Calu3 (cell line): ENCODE measurements at places on chromosomes 1 and 21.

GRCh38 chr1:238450976-238451375, 560.3 kb upstream of the ZP4 start:
- H3K27me3 ChIP-seq = no peaks in the 10 kb centered on the region
- no peaks in the 10 kb centered on the region for H3K36me3 ChIP-seq
- no peak overlapping the region for H3K4me3 ChIP-seq

DNA sequence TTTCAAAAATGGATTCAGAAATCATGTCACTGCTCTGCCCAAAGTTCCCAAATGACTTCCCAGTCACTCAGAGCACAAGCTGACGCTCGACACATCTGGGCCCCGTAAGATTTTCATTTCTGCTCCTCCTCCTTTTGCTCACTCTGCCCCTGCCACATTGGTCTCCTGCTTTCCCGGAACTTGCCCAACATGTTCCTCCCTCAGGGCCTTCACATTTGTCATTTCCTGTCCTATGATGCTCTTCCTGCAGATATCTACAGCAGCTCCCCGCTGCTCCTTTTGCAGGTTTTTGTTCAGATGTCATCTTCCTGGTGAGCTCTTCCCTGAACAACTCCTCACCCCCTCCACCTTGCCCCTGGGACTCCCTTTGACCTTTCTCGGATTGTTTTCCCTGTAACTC, 58.5 kb upstream of the IVNS1ABP start:
- H3K4me3 ChIP-seq = no peak overlapping the region
- no peaks in the 10 kb centered on the region for H3K27me3 ChIP-seq
- no peak overlapping the region for H3K27ac ChIP-seq
- no peaks in the 10 kb centered on the region for H3K36me3 ChIP-seq

GRCh38 chr1:232322162-232322734, 307.7 kb downstream of the SIPA1L2 start:
- no peaks in the 10 kb centered on the region for H3K4me1 ChIP-seq
- no peak overlapping the region for H3K27ac ChIP-seq
- DNase-seq = no peak
- H3K27me3 ChIP-seq = no peaks in the 10 kb centered on the region
- H3K4me3 ChIP-seq = no peak overlapping the region
- H3K36me3 ChIP-seq = no peaks in the 10 kb centered on the region

DNA sequence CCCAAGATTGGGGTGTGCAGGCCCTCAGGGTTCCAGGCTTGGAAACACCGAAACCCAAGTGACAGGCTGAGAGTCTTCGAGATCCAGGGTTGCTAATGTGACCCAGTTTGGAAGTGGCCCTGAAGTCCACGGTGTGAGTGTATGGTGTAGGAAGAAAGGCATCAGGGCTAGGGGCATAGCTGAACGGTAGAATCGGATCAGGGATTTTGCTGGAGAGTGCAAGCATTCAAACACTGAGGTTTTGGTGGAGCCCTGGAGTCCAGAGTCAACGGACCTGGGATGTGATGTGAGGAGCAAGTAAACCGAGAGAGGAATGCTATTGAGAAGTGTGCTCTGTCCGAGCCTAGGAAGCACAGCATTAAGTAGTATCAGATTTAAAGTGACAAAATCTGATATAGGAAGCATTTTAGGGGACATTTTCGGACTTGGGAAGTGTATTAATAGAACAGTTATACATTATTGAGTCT, 958 bp downstream of the NFYC start:
- peaks cover 22% of the 10 kb centered on the region for H3K36me3 ChIP-seq
- no peaks in the 10 kb centered on the region for H3K27me3 ChIP-seq
- peak overlapping the region; percentile 99 for H3K4me3 ChIP-seq
- no peak for DNase-seq

DNA sequence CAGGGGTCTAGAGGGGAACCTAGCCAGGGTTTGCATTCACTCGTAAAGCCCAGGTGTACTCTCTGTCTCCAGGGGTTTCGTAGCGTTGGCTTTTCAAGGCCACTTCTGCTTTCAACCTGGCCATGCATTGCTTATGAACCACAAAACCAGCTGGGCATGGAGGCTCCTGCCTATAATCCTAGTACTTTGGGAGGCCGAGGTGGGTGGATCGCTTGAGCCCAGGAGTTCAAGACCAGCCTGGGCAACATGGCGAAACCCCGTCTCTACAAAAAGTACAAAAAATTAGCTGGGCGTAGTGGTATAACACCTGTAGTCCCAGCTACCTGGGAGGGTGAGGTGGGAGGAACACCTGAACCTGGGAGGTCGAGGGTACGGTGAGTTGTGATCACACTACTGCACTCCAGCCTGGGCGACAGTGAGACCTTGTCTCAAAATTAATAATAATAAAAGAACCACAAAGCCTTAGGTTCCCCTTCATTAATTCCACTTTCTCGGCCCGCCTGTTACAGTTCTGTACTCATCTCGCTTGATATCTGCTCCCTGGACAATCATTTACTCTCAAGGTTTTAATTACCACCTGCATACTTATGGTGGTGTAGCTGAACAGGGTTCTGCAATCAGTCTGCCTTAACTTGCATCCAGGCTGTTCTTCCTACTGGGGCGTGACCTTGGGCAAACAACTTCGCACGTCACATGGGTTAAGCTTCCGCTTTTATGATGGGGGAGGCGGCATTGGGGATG, 6.1 kb downstream of the SLC16A4 start:
- no peak overlapping the region for H3K27ac ChIP-seq
- H3K4me1 ChIP-seq = no peaks in the 10 kb centered on the region
- no peak for DNase-seq
- H3K27me3 ChIP-seq = no peaks in the 10 kb centered on the region

GRCh38 chr1:75786901-75787493, 941 bp downstream of the RABGGTB start:
- no peaks in the 10 kb centered on the region for H3K27me3 ChIP-seq
- DNase-seq = no peak
- peak overlapping the region; percentile 94 for H3K27ac ChIP-seq
- peak overlapping the region; percentile 88 for H3K4me3 ChIP-seq
- peaks cover 29% of the 10 kb centered on the region for H3K4me1 ChIP-seq
- H3K36me3 ChIP-seq = peaks cover 66% of the 10 kb centered on the region

DNA sequence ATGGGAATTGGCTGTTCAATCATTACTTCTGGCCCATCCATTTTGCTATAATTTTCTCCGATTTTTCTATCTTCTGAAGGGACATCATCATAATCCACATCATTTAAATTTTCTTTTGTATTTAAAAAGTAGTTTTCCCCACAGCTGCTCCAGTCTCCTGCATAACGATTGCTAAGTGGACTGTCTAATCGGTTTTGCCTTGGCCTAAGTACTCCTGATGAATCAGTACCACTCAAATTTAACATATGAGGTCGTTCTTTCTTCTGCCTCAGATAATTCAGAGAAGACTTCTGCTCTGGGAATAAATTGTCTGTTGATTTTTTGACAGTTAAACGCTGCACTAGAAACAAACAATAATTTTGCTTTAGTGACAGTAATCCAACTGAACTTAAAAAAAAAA, 41.9 kb downstream of the SYDE2 start:
- no peaks in the 10 kb centered on the region for H3K27me3 ChIP-seq
- no peak for DNase-seq
- H3K27ac ChIP-seq = no peak overlapping the region
- H3K36me3 ChIP-seq = no peaks in the 10 kb centered on the region
- H3K4me1 ChIP-seq = no peaks in the 10 kb centered on the region

DNA sequence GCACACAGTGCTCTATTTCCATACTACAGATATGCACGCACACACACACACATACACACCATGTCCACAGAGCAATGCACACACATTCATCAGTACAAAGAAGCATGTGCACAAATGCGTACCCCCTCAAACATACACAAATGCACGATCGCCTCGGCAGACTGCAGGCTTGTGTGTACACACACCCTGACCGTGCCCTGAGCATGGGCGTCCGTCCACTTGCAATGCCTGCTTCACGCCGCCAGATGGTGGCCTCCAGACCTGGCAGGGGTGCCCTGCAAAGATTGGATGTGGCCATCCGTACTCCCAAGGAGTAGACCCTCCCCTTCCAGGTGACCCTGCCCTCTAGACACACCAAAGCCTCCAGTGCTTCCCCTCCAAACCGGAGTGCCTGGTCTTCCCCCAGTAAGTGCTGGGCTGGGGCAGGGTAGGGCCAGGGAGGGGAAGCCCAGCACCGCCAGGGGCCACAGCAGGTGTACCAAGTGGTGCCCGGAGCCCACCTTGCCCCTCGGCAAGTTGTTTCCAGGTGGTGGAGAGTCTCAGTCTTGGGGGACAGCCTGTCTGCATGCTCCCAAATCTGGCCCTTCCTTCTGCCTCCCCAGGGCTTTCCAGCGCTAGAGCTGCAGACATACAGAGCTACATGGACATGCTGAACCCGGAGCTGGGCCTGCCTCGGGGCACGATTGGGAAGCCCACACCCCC, 20.6 kb downstream of the ESPN start:
- H3K27ac ChIP-seq = no peak overlapping the region
- DNase-seq = peak; percentile 62
- H3K36me3 ChIP-seq = peaks cover 5% of the 10 kb centered on the region
- H3K27me3 ChIP-seq = peaks cover 26% of the 10 kb centered on the region

- no peak for DNase-seq
- no peak overlapping the region for H3K27ac ChIP-seq
- H3K27me3 ChIP-seq = no peaks in the 10 kb centered on the region
- no peak overlapping the region for H3K4me3 ChIP-seq
- H3K4me1 ChIP-seq = peaks cover 3% of the 10 kb centered on the region
Measured at GRCh38 chr1:40267767-40268187, 9.7 kb downstream of the ZMPSTE24 start.

- no peaks in the 10 kb centered on the region for H3K27me3 ChIP-seq
- H3K4me1 ChIP-seq = peaks cover 46% of the 10 kb centered on the region
- DNase-seq = no peak
- no peak overlapping the region for H3K27ac ChIP-seq
Measured at GRCh38 chr1:231236208-231236591, 4.8 kb upstream of the GNPAT start.

- H3K27me3 ChIP-seq = no peaks in the 10 kb centered on the region
- peak; percentile 35 for DNase-seq
Measured at GRCh38 chr1:54973205-54973921, 7.1 kb upstream of the TMEM61 start.

DNA sequence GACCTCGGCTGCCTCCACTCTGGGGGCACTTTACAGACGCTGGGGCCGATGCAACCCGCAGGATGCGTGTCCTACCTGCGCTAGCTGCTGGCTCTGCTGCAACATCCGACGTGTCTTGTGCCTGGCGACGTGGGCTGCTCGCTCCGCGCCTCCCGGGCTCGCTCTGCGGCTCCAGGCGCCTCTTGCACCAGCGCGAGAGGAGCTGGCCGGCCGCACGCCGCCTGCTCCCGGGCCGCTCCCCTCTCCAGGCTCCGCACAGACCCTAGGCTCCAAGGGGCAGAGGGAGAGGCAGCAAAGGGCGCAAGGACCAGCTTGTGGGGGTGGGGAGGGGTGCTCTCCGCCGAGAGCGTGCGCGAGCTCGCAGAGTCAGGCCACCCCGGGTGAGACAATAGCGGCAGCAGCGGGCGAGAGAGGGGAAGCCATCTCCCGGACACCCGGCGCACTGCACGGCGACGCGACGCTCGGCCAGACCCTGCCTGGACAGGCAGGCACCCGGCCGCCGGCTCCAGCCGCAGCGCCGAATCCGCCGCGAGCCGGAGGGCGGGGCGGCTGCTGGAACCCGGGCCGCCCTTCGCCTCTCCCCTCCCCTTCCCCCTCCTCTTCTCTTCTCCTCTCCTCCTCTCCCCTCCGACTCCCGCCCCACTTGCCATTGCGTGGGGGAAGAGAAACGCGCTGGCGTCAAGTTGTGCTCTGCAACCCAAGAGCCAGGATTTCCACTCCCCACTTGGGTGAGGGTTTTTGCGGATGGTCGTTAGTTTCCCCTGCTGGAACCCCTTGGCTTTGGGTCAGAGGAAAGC, at the start of gene PIK3C2B:
PIK3C2B (minus strand) TSS at position 525 of the 797 bp plus-strand sequence. CDS start 25,003 bp downstream, outside the sequence.
- H3K36me3 ChIP-seq = peaks cover 23% of the 10 kb centered on the region
- H3K4me3 ChIP-seq = peak within 1 kb of the TSS; percentile 84
- DNase-seq = peak; percentile 92
- H3K4me1 ChIP-seq = peaks cover 33% of the 10 kb centered on the region

- no peak overlapping the region for H3K4me3 ChIP-seq
- no peaks in the 10 kb centered on the region for H3K4me1 ChIP-seq
- DNase-seq = no peak
- peaks cover 6% of the 10 kb centered on the region for H3K36me3 ChIP-seq
- no peak overlapping the region for H3K27ac ChIP-seq
Measured at GRCh38 chr1:235181561-235182245, 20.7 kb upstream of the RBM34 start.

- peaks cover 27% of the 10 kb centered on the region for H3K4me1 ChIP-seq
- H3K36me3 ChIP-seq = peaks cover 64% of the 10 kb centered on the region
- H3K4me3 ChIP-seq = peak overlapping the region; percentile 92
- no peaks in the 10 kb centered on the region for H3K27me3 ChIP-seq
- H3K27ac ChIP-seq = peak overlapping the region; percentile 96
- DNase-seq = no peak
Measured at GRCh38 chr1:43651902-43652301, 2.0 kb downstream of the KDM4A start.

DNA sequence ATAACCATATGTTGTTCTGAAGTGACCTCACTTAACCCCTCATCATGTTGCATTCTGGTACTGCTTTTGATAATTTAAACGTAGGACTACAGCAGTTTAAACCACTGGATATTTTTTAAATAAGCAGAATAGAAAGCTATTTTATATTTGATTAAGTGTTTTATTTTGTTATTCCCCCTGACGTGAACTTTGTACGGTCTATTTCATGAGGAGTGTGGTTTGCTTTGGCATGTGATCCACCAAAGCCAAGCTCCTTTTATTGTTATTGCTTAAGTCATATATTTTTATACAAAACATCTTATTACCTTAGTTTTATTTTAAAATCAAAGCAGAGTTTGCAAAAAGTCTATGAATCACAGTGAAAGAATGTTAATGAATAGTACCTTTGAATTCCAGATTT, 101.4 kb upstream of the L1TD1 start:
- H3K36me3 ChIP-seq = no peaks in the 10 kb centered on the region
- no peaks in the 10 kb centered on the region for H3K27me3 ChIP-seq

- H3K4me3 ChIP-seq = no peak overlapping the region
- H3K4me1 ChIP-seq = no peaks in the 10 kb centered on the region
- H3K36me3 ChIP-seq = peaks cover 40% of the 10 kb centered on the region
- H3K27ac ChIP-seq = no peak overlapping the region
- no peak for DNase-seq
- H3K27me3 ChIP-seq = no peaks in the 10 kb centered on the region
Measured at GRCh38 chr1:214362188-214362882, 81.4 kb downstream of the SMYD2 start.

GRCh38 chr1:7333094-7333493, 438.0 kb upstream of the VAMP3 start:
- H3K27me3 ChIP-seq = peaks cover 18% of the 10 kb centered on the region
- no peak overlapping the region for H3K4me3 ChIP-seq
- DNase-seq = no peak
- H3K4me1 ChIP-seq = no peaks in the 10 kb centered on the region
- no peaks in the 10 kb centered on the region for H3K36me3 ChIP-seq

DNA sequence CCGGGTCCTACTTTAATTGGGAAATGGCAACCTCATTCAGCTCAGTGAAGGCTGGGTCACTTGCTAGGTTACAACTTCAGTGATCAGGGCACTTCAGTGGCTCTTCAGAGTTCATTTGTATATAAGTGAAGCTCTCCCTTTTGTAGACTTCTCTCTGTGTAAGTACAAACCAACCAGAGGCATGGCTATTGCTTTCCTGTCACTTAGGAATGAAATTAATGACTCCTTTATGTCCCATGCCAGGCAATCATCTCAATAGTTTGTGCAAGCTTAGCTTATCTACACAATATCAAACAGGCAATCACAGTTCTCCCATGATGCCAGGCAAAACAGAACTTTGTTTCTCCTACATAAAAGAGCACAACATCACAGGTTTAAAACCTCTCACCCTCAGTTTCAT, 22.8 kb upstream of the CTBS start:
- H3K4me3 ChIP-seq = no peak overlapping the region
- DNase-seq = no peak
- H3K36me3 ChIP-seq = no peaks in the 10 kb centered on the region
- peaks cover 13% of the 10 kb centered on the region for H3K4me1 ChIP-seq
- no peaks in the 10 kb centered on the region for H3K27me3 ChIP-seq
